ENCODE measurements at places on chromosomes 5 and 9. TPM values are rescaled to one million over a fixed set of nuclear protein-coding genes. Genes with fewer than 3 reads are reported as not detected.

The PTGDS gene
- total RNA-seq = not detected

The SLC6A19 gene
- not detected for total RNA-seq

DNA sequence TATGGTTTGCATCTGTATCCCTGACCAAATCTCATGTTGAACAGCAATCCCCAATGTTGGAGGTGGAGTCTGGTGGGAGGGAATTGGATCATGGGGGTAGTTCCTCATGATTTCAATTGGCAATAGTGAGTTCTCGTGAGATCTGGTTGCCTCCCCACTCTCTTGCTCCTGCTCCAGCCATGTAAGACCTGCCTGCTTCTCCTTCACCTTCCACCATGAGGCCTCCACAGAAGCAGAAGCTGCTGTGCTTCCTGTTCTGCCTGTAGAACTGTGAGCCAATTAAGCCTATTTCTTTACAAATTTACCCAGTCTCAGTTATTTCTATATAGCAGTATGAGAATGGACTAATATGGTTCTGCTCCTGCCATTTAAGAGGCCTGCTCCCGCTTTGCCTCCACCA lies 32.9 kb downstream of the SCAI start:
- no peaks in the 10 kb centered on the region for H3K27me3 ChIP-seq
- H3K4me3 ChIP-seq = no peak overlapping the region
- H3K27ac ChIP-seq = no peak overlapping the region
- DNase-seq = no peak
- no peaks in the 10 kb centered on the region for H3K4me1 ChIP-seq

GRCh38 chr5:52846182-52846842 lies 58.6 kb downstream of the ITGA1 start:
- H3K36me3 ChIP-seq = peaks cover 2% of the 10 kb centered on the region
- peaks cover 2% of the 10 kb centered on the region for H3K4me1 ChIP-seq
- H3K27ac ChIP-seq = no peak overlapping the region
- no peak overlapping the region for H3K4me3 ChIP-seq
- no peak for DNase-seq
- no peaks in the 10 kb centered on the region for H3K27me3 ChIP-seq

The CEP120 gene
- total RNA-seq = 31.7 TPM

GRCh38 chr9:134127065-134127580 lies 8.8 kb upstream of the WDR5 start:
- DNase-seq = no peak
- no peak overlapping the region for H3K27ac ChIP-seq
- H3K36me3 ChIP-seq = no peaks in the 10 kb centered on the region
- H3K4me3 ChIP-seq = no peak overlapping the region

The IL13 gene
- 13.0 TPM for total RNA-seq

The NEUROG1 gene
- not detected for total RNA-seq

The PSMB7 gene
- total RNA-seq = 156 TPM

The FBN2 gene
- total RNA-seq = not detected

The PLPP7 gene
- total RNA-seq = not detected

The EPB41L4A gene
- total RNA-seq = 1.5 TPM

The TMEM174 gene
- not detected for total RNA-seq

DNA sequence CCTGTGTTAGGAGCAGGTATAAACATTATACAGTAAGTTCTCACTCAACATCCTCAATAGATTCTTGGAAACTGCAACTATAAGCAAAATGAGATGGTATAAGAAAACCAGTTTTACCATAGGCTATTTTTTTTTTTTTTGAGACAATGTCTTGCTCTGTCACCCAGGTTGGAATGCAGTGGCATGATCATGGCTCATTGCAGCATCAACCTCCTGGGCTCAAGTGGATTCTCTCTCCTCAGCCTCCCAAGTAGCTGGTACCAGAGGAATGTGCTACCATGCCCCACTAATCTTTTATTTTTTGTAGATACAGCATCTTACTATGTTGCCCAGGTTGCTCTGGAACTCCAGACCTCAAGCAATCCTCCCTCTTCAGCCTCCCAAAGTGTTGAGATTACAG lies 50.1 kb upstream of the ADRB2 start:
- peaks cover 12% of the 10 kb centered on the region for H3K27me3 ChIP-seq
- no peak overlapping the region for H3K4me3 ChIP-seq
- H3K4me1 ChIP-seq = peaks cover 3% of the 10 kb centered on the region
- H3K36me3 ChIP-seq = no peaks in the 10 kb centered on the region

- peaks cover 6% of the 10 kb centered on the region for H3K27me3 ChIP-seq
- no peak overlapping the region for H3K27ac ChIP-seq
- H3K4me1 ChIP-seq = no peaks in the 10 kb centered on the region
- no peak overlapping the region for H3K4me3 ChIP-seq
- no peak for DNase-seq
Measured at GRCh38 chr5:127772531-127772930, 69.3 kb downstream of the CCDC192 start.

GRCh38 chr9:103427696-103428095 lies 432.6 kb downstream of the CYLC2 start:
- H3K27ac ChIP-seq = no peak overlapping the region
- no peak for DNase-seq
- no peaks in the 10 kb centered on the region for H3K27me3 ChIP-seq
- no peaks in the 10 kb centered on the region for H3K36me3 ChIP-seq

GRCh38 chr5:94777056-94777880 lies 158.8 kb downstream of the SLF1 start:
- H3K36me3 ChIP-seq = peaks cover 2% of the 10 kb centered on the region
- no peak overlapping the region for H3K4me3 ChIP-seq
- DNase-seq = no peak
- H3K27ac ChIP-seq = no peak overlapping the region

DNA sequence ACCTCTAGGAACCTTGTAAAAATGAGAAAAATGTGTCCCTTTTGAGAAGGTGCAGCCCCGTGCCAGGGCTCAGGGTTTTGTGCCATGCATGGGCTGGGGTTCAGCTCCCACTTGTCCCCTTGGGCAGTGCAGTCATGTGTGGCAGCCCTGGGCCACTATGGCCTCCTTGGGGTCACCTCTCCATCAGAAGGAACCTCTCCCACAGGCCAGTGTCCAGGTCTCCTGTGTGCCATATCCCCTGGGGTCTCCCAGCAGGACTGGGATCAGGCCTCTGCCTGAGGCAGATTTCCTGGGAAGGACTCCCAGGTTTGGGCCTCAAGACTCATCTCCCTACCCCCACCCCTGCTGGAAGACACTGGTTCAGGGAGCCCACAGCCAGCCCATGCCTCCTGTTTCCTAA lies 189.1 kb downstream of the PAX5 start:
- H3K4me3 ChIP-seq = no peak overlapping the region
- no peak for DNase-seq
- no peak overlapping the region for H3K27ac ChIP-seq
- no peaks in the 10 kb centered on the region for H3K27me3 ChIP-seq
- no peaks in the 10 kb centered on the region for H3K36me3 ChIP-seq
- no peaks in the 10 kb centered on the region for H3K4me1 ChIP-seq

DNA sequence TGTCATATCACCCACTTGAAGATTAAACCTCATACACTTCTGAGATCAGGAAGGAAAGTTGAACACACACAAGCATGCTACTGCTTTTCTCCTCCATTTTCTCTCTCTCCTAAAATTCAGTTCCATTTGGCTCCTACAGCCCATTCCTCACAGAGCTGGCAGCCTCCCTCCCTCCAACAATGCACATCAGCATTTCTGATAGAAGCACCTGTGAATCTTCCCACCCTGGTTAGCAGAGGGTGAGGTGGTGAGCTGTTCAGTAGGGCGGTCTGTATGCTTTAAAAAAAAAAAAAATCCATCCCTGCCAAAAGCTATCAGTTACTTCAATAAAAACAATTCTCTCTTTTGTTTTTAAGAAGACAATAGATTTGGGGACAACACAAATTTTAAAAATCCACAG lies 463.2 kb upstream of the KIF2A start:
- no peak overlapping the region for H3K27ac ChIP-seq
- no peak overlapping the region for H3K4me3 ChIP-seq
- no peak for DNase-seq
- no peaks in the 10 kb centered on the region for H3K27me3 ChIP-seq
- H3K4me1 ChIP-seq = no peaks in the 10 kb centered on the region

GRCh38 chr5:149168276-149168906 lies 27.1 kb downstream of the ABLIM3 start:
- no peak overlapping the region for H3K4me3 ChIP-seq
- no peak overlapping the region for H3K27ac ChIP-seq
- peaks cover 4% of the 10 kb centered on the region for H3K27me3 ChIP-seq
- H3K4me1 ChIP-seq = peaks cover 5% of the 10 kb centered on the region

GRCh38 chr5:34604119-34604675 lies 51.9 kb upstream of the RAI14 start:
- no peak overlapping the region for H3K27ac ChIP-seq
- peaks cover 6% of the 10 kb centered on the region for H3K27me3 ChIP-seq

DNA sequence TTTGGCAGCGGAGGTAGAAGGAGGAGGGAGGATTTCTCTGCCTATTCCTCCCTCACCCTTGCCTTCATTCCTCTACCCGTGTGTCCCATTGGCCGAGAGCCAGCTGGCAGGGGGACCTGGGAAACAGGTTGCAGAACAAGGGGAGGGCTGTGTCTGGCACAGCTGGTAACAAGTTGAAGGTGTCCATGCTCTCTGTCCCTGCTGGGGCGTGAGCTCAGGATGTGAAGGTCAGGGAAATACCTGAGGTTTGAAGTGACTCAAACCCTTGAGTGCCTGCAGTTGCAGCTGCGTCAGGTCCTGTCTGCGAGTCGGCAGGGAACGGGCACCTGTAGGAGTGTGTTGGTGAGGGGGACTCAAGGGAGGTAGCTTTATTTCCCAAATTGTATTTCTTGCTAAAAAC lies 16.2 kb downstream of the MIGA2 start:
- no peak overlapping the region for H3K27ac ChIP-seq
- H3K27me3 ChIP-seq = no peaks in the 10 kb centered on the region
- no peak overlapping the region for H3K4me3 ChIP-seq
- DNase-seq = no peak

The GADD45G gene
- 5.1 TPM for total RNA-seq
